Esophagus (tissue), 2 donors: ENCODE measurements at places on chromosomes 16 and 17. TPM values are rescaled to one million over a fixed set of nuclear protein-coding genes. Genes with fewer than 3 reads are reported as not detected.

NLRC3 gene
- 0.81 TPM for polyA plus RNA-seq

SPATA22 gene
- 0.02 TPM for polyA plus RNA-seq

NOG gene
- polyA plus RNA-seq: 0.06 TPM

PRAC2 gene
- polyA plus RNA-seq: 0.41 TPM

NECAB2 gene
- not detected for polyA plus RNA-seq

HBM gene
- polyA plus RNA-seq: not detected

TBC1D3C gene
- 0.10 TPM for polyA plus RNA-seq

WFIKKN2 gene
- 0.04 TPM for polyA plus RNA-seq

CACNG4 gene
- polyA plus RNA-seq: 0.29 TPM

SLC47A2 gene
- polyA plus RNA-seq: 1.1 TPM

CTRL gene
- polyA plus RNA-seq: 0.41 TPM

SHISA9 gene
- 0.07 TPM for polyA plus RNA-seq

SPNS2 gene
- polyA plus RNA-seq: 95.3 TPM

GSG1L gene
- 0.12 TPM for polyA plus RNA-seq

OTOP3 gene
- 11.2 TPM for polyA plus RNA-seq

TLCD2 gene
- 3.8 TPM for polyA plus RNA-seq

CBFA2T3 gene
- 1.4 TPM for polyA plus RNA-seq

MPV17L gene
- polyA plus RNA-seq: 1.0 TPM

SRCIN1 gene
- polyA plus RNA-seq: 2.2 TPM

ZNF469 gene
- 0.04 TPM for polyA plus RNA-seq

EME1 gene
- polyA plus RNA-seq: 3.6 TPM

TMEM238L gene
- polyA plus RNA-seq: 3.8 TPM

GRB7 gene
- polyA plus RNA-seq: 55.0 TPM

ABCA8 gene
- 2.8 TPM for polyA plus RNA-seq

ADGRG3 gene
- polyA plus RNA-seq: 0.31 TPM

RAB11FIP4 gene
- polyA plus RNA-seq: 5.0 TPM

ARRB2 gene
- 10.6 TPM for polyA plus RNA-seq

CPNE7 gene
- polyA plus RNA-seq: 1.5 TPM

PVALEF gene
- not detected for polyA plus RNA-seq

TBL3 gene
- 56.6 TPM for polyA plus RNA-seq

GUCY2D gene
- polyA plus RNA-seq: 0.19 TPM

C16orf89 gene
- 0.26 TPM for polyA plus RNA-seq

SDK2 gene
- 0.55 TPM for polyA plus RNA-seq

KCNJ12 gene
- polyA plus RNA-seq: 0.09 TPM

CCR7 gene
- polyA plus RNA-seq: 0.54 TPM

AIPL1 gene
- polyA plus RNA-seq: not detected

KRT28 gene
- not detected for polyA plus RNA-seq

ACADVL gene
- 979 TPM for polyA plus RNA-seq

NGFR gene
- polyA plus RNA-seq: 2.0 TPM

CSH1 gene
- polyA plus RNA-seq: not detected

SLC25A19 gene
- polyA plus RNA-seq: 7.8 TPM

TVP23C gene
- polyA plus RNA-seq: 3.0 TPM

VMO1 gene
- 1.3 TPM for polyA plus RNA-seq

LITAF gene
- polyA plus RNA-seq: 10.9 TPM

CDK5R1 gene
- 5.5 TPM for polyA plus RNA-seq

TVP23A gene
- polyA plus RNA-seq: 0.05 TPM

USP22 gene
- polyA plus RNA-seq: 19.6 TPM

TMEM88 gene
- polyA plus RNA-seq: 9.7 TPM

FOXC2 gene
- 0.10 TPM for polyA plus RNA-seq

PRKCB gene
- 0.39 TPM for polyA plus RNA-seq

ANKFN1 gene
- polyA plus RNA-seq: 0.08 TPM

FSCN2 gene
- 2.0 TPM for polyA plus RNA-seq

PRR29 gene
- polyA plus RNA-seq: 0.22 TPM

MIS12 gene
- 10.5 TPM for polyA plus RNA-seq

KRT33B gene
- polyA plus RNA-seq: 0.16 TPM

CD300H gene
- polyA plus RNA-seq: not detected
